ENCODE measurements at places on chromosomes 5 and 9.

- no peak for DNase-seq
Measured at GRCh38 chr5:97163360-97163764, 19.7 kb downstream of the RIOK2 start.

DNA sequence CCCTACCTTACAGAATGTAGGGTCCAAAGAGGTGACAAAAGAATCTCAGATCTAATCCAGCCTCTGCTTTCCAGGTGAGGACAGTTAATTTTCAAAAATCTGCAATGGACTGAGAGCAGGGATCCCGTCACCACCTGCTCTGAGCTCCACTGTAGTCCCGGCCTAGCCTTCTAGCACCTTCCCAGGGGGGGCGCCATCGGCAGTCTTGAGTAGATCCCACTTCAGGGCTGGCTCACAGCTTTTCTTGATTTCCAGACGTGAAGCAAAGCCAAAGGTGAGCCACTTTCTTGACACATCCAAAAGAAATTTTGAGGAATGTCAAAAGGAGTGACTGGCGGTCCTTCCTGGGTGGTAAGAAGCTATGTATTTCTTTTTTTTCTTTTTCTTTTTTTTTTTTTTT is 114.1 kb downstream of the SYK start:
- DNase-seq = no peak

- no peak for DNase-seq
Measured at GRCh38 chr5:4130819-4131218, 535.2 kb downstream of the IRX1 start.

GRCh38 chr9:101450931-101451330 is 15.4 kb upstream of the ALDOB start:
- no peak for DNase-seq

DNA sequence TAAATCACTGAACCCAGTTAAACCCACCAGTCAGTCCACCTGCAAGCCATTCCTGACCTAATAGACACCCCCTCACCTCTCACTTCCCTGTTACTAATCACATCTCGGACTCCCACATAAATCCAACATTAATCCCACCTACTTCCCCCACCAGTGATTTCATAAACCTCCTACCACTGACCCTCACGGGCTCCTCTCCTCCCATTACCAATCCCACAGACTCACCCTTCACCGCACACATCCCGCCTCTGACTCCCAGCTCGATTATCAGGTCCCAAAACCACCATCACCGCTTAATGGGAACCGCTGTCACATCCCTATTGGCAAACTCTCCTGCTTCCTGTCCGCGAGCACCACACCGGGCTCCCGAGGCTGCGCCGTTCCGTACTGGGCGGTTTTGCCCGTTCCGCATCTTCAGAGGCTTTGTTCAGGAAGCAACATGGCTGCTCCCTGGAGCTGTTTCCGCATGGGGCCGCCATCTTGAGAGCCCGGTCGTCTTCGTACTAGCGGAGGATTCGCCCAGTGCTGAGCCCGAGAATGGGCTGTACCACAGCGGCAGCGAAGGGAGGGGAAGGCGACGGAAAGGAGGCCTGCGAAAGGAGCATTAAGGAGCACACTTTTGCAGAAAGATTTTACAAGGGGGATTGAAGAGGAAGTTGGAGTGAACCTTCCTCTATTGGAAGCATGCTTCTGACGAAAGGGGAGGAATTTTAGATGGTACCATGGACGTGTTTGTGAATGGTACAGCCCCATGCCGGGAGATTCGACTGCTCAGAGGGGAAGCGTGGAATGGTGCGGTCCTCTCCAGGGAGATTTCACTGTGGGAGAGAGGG is at the start of gene ZNF300:
Gene ZNF300 (minus strand): TSS at position 502 of the 833 bp plus-strand sequence. CDS start 1,825 bp downstream, outside the sequence.
- DNase-seq = peak; percentile 93

- no peak for DNase-seq
Measured at GRCh38 chr5:103256178-103256577, 2.4 kb upstream of the MACIR start.

GRCh38 chr9:105187781-105188180 is 56.7 kb upstream of the SLC44A1 start:
- no peak for DNase-seq

- no peak for DNase-seq
Measured at GRCh38 chr9:32293091-32293490, 91.4 kb upstream of the ACO1 start.

- peak; percentile 47 for DNase-seq
Measured at GRCh38 chr9:103183701-103184171, 188.6 kb downstream of the CYLC2 start.

DNA sequence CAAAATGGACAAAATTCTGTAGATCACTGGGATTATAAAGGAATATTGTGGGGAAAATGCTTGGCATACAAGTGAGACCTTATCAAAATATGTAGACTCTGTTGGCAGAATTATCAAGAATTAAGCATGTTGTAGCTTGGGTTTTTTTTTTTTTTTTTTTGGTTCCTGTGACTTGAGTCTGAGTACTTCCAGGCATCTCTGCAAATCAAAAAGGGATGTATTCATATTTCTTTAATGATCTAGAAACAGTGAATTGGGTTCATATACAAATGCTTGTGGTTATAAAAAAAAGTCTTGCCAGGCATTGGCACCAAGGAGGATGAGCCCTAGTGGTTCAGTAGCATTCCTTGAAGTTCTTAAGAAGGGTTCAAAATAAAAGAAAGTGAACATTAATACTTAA is 292.2 kb downstream of the ARHGAP26 start:
- DNase-seq = no peak

GRCh38 chr5:72160959-72161358 is 53.7 kb downstream of the MAP1B start:
- DNase-seq = no peak

- DNase-seq = no peak
Measured at GRCh38 chr9:34628656-34629490, at the start of gene ARID3C. Gene ARID3C, minus strand, starts transcription at chr9:34629066. Its CDS starts 1,052 bp downstream, at chr9:34628014.

Measured in right forelimb (tissue), 1 donor.